ENCODE measurements at places on chromosomes 5 and 9. TPM values are rescaled to one million over a fixed set of nuclear protein-coding genes. Genes with fewer than 3 reads are reported as not detected.

DNA sequence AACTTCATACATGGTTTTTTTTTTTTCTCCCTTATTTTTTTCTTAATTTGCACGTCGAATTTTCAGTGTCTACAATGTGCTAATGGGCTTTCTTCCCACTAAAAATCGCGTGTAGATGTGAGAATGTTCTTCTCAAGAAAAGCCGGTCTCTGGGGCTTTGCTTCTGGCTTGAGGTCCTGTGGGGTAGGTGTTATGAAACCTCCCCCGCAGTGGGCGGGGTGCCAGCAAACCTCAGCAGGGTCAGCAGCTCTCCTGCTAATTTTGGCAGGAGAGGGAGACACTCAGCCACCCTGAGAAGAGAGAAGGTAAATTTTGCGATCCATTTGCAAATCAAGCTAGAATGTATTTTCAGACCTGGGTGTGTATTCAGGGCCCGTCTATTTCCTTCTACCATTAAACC lies 59.9 kb downstream of the NPR3 start:
- DNase-seq: no peak

GRCh38 chr9:34475097-34475496 lies 16.5 kb downstream of the DNAI1 start:
- no peak for DNase-seq

GRCh38 chr9:18905883-18906629 lies 127.0 kb downstream of the SAXO1 start:
- DNase-seq: no peak

WNT8A gene
- not detected for total RNA-seq

PTGES gene
- not detected for total RNA-seq
